ENCODE measurements at places on chromosomes 11 and 22.

- DNase-seq, result no peak
These were observed 6.9 kb upstream of the PSMC3 start for GRCh38 chr11:47433157-47433556.

DNA sequence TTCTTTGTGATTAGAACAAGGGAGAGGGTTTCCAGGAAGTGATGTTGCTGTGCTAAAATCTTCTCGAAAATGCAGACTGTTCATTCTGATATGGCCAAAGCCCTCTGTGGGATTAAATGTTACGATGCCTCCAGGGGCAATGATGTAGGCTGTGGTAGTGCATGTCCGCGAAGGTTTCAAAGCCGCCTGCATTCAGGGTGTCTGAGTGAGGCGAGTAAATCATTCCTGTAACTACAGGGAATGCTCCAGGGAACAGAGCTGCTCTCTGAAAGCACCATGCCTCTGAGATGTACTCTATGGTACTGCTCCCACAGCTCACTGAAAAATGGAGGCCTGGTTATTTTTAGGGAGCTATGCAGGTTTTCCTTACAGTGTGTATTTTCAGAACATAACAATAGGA, 21.2 kb downstream of the PDGFD start:
- DNase-seq, result no peak

DNA sequence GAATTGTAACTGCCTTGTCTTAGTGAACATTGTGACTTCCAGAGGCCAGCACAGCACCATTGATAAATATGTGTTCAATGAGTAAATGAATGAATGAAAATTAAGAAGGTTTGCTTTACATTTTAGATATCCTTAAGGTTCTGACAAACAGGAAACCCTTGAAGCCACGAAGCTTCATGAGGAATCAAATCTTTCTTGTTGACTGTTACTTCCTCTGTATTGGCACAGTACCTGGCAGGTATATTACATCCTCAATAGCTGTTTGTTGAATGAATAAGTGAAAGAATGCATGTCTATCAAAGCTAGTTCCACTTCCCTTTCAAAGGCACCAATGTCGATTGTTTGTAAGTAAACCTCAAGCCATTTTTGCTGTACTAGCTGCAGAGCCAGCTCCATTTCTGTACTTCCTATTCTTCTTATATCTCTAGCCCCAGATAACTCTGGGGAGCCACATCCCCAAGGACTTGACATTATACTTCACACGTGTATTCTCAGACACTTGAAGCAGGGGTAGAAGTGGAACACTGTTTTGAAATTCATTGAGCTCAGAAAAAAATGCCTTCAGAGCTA, 140.3 kb upstream of the RAG2 start:
- DNase-seq, result no peak

- no peak for DNase-seq
These were observed 47.6 kb upstream of the OR8B8 start for GRCh38 chr11:124493016-124493655.

DNA sequence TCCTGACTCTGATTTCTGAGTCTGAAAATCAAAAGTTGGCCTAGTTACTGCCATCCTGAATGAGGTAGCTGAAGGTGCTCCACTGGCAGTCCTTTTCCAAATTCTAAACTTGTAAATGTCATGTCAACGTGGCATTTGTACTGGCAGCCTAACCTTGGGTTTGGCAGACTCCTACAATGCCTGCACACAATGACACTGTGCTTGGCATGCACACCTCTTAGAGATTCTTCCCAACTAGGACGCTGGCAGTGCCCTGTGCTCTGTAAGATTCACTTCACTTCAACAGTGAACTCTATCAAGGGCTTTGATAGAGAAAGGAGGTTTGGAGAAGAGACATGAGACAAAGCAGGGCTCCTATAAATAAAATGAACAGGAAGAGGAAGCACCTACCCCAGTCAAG, 21.9 kb upstream of the PPP2R1B start:
- no peak for DNase-seq
